Heart right ventricle (tissue), 16 donors: ENCODE measurements at places on chromosomes 6 and 20. TPM values are rescaled to one million over a fixed set of nuclear protein-coding genes. Genes with fewer than 3 reads are reported as not detected.

CRISP2 gene
- polyA plus RNA-seq = not detected

- DNase-seq = no peak
Observed at GRCh38 chr20:23725102-23725501, 25.6 kb downstream of the CST1 start.

GRCh38 chr6:165668951-165669350 is 5.9 kb upstream of the PDE10A start:
- DNase-seq = no peak

EDN3 gene
- polyA plus RNA-seq = not detected

- no peak for DNase-seq
Observed at GRCh38 chr6:79042088-79042798, 35.8 kb downstream of the PHIP start.

TMEM200A gene
- not detected for polyA plus RNA-seq

UBD gene
- polyA plus RNA-seq = 0.33 TPM

DNA sequence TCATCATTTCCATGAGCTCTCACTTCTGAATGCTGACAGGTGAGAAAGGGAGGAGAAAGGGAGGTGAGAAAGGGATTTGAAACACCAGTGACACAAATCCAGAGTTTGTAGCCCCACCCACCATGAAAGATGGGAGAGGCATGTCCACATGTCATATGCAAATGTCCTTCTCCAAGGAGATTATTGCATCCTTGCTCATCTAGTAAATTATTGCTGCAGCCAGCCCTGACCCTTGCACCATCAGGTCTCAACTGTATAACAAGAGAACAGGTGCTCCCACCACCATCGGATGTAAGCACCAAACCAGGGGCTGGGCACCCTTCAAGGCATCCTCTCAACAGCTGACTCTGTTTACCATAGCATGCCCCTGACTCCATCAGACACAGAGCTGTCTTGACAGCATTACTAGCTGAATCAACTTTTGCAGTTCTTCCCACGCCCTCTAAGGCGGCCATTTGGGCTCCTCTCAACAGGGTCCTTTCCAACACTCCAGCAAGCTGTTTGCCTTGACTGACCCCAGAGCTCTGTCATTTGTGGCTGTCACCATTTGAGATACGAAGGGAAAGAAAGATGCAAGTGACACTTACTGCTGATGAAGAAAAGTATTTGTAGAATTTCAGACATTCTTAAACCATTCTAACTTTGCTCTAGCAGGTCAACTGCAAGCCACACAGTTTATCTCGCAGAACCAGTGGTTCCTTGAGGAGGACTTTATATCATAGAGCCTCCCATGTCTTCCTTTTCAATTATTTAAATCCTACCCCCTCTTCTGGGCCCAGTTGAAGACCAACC is 14.2 kb downstream of the GFOD1 start:
- DNase-seq = no peak

TMC2 gene
- polyA plus RNA-seq = not detected

ARMH2 gene
- not detected for polyA plus RNA-seq

DNA sequence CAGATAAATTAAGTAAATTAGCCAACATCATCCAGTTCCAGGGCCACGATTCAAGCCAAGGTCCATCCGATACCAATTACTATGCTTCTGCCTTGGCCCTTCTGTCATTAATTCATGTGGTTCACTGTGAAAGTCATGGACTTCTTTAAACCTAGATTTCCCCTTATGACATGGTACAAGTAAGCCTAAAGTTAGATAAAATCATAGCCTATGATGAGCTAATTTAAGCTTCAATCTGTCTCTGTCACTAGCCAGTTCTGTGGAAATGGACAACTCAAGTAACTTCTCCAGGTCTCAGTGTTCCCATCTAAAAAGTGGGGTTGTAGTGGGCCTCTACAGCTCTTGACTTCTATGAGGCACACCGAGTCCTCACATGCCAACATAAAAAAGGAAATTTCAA is 225.5 kb upstream of the MARCKS start:
- no peak for DNase-seq

DNA sequence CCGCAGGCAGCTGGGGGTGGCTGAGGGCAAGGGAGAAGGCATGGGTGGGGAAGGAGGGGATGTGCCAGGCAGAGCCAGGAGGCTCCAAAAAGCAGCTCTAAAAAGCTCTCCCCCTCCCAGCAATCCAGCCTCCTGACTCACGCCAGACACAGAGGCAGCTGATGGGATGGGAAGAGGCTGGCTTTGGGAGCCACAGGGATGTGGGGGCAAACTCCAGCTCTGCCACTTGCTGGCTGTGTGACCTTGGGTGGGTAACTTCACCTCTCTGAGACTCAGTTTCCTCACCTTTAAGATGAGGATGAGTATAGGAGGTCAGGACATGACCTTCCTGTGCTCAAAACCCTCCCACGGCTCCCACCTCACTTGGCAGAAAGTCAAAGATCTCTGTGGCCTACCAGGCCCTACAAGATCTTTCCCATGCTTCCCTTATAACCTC is 148.9 kb downstream of the CEBPB start:
- DNase-seq = no peak

DNA sequence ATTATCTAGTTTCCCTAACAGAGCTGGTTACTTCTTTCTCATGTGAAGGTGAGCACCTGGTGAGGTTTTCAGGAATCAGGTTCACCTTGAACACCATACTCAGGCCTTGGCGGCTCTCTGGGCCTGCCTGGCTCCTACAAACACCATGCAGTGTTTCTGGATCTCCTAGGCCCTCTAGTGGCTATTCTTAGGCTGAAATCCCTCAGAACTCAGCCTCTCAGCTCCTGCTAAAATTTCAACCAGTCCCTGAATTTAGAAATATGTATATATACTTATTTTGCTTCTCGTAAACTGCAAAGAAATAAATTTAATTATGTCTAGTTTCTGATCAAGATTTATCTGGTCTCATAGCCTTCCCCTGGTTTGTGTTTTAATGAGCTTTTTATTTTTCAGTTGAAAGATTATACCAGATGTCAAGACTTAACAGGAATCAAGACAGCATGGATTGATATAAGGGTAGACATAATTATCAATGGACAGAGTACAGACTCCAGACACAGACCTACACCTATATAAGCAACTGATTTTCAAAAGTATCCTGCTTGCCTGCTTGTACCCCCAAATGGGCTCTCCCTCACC is 55.9 kb downstream of the ANKEF1 start:
- DNase-seq = peak; percentile 46

SPATA25 gene
- 0.65 TPM for polyA plus RNA-seq

SMPDL3A gene
- 5.4 TPM for polyA plus RNA-seq

DNA sequence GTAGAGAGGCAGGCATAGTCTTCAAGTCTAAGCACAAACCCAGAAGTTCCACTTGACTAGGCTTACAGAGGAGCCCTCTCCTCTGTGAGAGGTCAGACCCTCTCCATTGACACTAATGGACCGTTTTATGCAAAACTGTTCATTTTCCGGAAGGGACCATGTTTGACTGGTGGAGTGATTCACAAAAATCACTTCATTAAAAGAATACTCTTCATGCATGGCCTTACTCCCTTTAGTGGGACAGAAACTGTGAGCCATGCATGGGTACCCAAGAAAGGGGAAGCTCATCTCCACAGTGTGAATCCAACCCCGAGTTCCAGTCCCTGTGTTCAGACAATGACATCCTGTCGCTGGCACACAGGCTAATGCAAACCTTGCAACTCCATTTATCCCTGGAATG is 63.2 kb downstream of the OLIG3 start:
- no peak for DNase-seq

- DNase-seq = no peak
Observed at GRCh38 chr6:157276731-157277130, 46.6 kb downstream of the TMEM242 start.

DNA sequence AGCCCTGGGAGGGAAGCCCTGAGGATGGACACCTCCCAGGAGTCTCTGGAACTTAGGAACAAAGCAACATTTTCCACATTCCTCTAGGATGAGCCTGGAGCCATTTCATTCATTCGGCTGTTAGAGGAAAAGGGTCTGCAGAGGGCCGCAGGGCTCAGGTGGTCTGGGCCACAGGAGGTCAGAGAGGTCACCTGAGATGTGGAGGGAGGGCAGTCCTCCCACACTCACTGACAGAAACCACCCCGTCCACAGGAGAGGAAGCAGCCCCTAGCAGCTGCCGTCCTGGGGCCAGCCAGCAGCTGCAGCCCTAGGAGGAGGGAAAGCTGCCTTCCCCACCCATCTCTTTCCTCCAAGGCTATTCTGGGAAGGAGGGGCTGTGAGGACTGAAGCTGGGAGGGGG is 207.0 kb downstream of the CDC5L start:
- DNase-seq = no peak

DNA sequence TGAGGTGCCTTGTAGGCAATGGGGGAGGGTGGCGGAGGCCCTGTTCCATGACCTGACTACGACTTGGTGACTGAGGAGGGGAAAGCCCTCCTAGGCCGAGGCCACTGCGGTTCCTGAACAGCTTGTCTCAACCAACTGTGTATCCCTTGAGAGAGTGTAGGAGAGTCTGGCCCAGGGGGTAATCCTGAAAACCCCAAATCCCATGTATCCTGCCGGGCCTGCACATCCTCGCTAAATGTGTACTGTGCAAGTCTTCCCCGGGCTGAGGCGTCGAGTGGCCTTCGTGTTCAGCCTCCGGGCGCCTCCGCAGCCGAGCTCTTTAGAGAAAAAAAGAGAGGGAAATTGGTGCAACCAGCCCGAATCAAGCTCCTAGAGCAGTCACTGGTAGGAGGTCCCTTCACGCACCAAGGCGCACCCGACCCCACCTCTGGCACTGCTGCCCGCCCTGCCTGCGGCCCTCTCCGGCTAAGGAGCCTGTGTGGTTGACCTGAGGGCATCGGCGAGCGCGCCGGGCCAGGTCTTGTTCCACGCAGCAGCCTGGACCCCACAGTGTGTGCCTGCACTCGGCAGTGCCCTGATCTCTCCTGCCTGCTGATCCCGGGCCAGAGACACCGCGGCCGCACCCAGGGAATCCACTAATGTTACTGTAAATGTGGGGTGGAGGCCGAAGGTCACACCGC is 7.3 kb downstream of the SIM1 start:
- no peak for DNase-seq

- DNase-seq = no peak
Observed at GRCh38 chr20:25022680-25023079, 30.1 kb upstream of the APMAP start.

- no peak for DNase-seq
Observed at GRCh38 chr6:36927691-36928546, 26.6 kb upstream of the PI16 start.

DNA sequence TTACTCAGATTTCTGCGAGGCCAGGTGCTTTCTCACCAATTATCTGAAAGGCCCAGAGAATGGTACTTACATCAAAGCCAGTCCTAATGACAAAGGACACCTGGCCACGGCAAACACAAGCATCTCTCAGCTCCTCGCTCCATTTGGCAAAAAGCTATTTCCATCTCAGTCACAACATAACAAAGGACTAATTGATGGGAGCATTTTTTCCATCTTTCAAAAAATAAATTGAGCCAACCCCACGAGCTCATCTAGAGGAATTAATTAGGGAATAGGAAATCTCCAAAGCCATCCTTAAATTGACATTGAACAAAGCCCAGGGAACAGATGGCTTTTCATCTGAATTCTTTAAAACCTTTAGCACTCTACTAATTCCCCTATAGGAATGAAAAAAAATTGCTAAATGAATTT is 236.7 kb downstream of the HAO1 start:
- DNase-seq = no peak

GRCh38 chr6:168581236-168581635 is 140.3 kb downstream of the SMOC2 start:
- DNase-seq = no peak

DNA sequence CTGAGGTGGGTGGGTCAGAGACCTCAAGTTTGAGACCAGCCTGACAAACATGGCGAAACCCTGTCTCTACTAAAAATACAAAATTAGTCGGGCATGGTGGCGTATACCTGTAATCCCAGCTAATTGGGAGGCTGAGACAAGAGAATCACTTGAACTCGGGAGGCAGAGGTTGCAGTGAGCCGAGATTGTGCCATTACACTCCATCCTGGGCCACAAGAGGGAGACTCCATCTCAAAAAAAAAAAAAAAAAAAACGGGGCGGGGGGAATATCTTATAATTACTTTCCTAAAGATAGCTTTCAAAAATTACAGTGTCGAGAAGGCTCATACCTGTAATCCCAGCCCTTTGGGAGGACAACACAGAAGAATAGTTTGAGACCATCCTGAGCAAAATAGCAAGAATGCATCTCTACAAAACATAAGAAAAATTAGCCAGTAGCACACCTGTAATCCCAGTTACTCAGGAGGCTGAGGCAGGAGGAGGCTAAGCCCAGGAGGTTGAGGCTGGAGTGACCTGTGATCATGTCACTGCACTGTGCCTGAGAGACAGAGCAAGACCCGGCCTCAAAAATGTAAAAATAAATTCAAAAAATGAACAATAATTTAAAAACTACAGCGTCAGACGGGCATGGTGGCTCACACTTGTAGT is 25.8 kb downstream of the CBFA2T2 start:
- no peak for DNase-seq

CST5 gene
- not detected for polyA plus RNA-seq
